ENCODE measurements at places on chromosomes 7 and 10. TPM values are rescaled to one million over a fixed set of nuclear protein-coding genes. Genes with fewer than 3 reads are reported as not detected.

- no peak for DNase-seq
These were observed 41.5 kb upstream of the DNAJB6 start for GRCh38 chr7:157295338-157295737.

- DNase-seq, result no peak
These were observed 113.7 kb downstream of the LRMDA start for GRCh38 chr10:75544993-75545706.

- no peak for DNase-seq
These were observed 9.9 kb downstream of the OR9A2 start for GRCh38 chr7:143016996-143017395.

The CDHR3 gene
- total RNA-seq, result 3.6 TPM

GRCh38 chr7:97342512-97342911, 225.0 kb downstream of the SDHAF3 start:
- no peak for DNase-seq

DNA sequence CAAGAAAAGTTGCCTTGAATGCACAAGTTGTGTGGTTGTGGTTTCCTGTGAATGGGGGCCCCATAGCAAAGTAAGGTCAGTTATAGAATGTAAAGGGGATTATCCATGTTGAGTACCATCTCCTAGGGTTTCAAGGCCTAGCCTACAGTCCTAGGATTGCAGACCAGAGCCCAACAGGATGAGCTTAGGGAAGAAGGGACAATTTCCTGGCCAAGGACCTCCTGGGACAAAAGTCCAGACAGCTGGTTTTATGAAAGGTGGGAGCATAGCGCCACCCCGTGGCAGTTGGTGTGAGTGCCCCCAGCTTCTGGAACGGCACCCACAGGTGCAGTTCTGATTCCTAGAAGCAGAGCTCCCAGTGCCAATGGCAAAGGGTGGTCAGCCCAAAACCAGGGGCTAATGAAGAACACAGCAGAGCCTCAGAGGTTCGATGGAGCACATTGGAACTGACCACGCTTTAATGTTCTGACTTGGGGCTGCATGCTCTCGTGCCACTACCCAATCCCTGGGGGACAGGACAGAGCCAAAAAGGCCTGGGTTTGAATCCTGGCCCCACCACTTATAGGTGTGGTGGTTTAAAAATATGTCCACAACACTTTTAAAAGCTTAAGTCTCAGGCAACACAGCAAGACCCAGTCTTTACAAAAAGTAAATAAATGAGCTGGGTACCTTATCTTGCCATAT, 25.8 kb upstream of the TMEM120A start:
- DNase-seq, result peak; percentile 87

- peak; percentile 37 for DNase-seq
These were observed 765.6 kb upstream of the GHITM start for GRCh38 chr10:83373671-83374070.

The KCNIP2 gene
- 409 TPM for total RNA-seq

All from Right ventricle myocardium inferior (tissue), 1 donor.